Fibroblast of upper back skin (primary cell): ENCODE measurements at places on chromosomes 5 and 9.

DNA sequence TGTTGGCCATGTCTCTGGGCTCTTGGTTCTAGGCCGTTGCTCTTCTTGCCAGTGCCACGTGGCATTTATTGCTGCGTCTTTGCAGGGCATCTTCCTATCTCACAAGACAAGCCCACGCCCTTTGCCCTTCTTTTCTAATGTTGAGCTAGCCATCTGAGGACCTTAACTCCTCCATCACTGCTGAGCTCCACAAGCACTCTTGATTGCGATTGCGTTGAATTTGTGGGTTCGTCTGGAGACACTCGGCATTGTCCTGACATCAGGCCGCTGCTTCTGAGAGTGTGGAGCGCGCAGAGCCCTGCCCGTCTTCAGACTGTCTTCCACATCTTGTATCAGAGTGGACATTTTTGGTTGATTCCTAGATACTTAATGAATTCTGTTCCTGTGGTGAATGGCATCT, 14.5 kb upstream of the FCN1 start:
- no peak for DNase-seq

GRCh38 chr9:93307468-93308157, 123.7 kb downstream of the WNK2 start:
- no peak for DNase-seq

DNA sequence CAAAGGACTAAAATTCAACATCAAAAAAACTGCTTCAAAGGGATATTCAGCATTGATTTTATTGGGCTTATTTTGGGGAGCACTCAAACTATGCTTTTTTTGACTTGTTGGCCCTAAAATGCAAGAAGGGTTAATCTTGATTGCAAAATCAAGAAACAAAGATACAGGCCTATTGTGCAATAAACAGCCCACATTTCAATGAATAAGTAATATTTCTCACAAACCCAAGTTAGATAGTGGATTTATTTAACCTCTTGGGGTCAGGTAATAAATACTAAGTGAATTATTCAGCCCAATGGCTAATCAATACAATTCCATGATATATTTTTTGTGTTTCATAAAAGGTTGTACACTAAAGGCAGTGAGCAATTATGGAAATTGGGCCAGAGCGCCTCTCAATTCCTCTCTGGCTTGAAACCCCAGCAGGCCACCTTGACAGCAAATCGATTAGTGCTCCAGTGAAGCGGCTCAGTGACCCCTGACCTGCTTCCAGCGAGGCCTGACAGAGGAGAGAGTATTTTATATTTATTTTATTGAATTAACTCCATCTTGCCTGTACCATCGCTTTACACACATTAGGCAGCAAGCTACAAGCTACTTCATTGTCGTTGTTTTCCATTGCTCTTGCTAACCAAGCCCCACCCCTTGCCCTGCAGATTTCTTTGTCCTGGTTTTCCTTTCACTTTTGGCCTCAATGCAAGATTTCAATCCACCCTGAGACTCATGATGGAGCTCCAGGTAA, 65.5 kb downstream of the EBF1 start:
- DNase-seq, result no peak

DNA sequence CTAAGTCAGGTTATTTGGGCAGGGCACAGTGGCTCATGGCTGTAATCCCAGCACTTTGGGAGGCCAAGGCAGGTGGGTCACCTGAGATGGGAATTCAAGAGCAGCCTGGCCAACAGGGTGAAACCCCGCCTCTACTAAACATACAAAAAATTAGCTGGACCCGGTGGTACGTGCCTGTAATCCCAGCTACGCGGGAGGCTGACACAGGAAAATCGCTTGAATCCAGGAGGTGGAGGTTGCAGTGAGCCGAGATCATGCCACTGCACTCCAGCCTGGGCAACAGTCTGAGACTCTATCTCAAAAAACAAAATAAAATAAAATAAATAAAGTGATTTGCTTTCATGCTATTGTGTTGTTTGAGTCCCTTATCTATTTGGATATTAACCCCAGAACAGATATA, 8.2 kb upstream of the FBXW2 start:
- no peak for DNase-seq

DNA sequence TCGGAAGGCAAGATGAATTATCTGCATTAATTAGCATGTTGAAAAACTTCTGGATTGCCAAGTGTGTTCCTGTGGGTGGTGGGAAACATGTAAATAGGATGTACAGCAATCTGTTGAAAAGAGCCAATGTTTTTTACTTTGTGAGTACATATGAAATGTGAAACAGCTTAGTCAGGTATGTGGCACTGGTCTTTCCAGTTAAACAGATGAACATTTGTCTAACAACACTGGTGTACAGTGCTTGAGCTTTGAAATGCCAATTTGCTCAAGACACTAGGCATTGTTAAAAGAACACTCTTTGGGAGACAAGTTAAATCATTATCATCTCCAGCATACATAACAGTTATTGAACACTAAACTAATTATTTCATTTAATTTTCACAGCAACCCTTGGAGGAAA, 107.3 kb upstream of the SLC24A2 start:
- DNase-seq, result no peak

GRCh38 chr9:27408001-27408400, 111.1 kb upstream of the EQTN start:
- DNase-seq, result peak; percentile 64

DNA sequence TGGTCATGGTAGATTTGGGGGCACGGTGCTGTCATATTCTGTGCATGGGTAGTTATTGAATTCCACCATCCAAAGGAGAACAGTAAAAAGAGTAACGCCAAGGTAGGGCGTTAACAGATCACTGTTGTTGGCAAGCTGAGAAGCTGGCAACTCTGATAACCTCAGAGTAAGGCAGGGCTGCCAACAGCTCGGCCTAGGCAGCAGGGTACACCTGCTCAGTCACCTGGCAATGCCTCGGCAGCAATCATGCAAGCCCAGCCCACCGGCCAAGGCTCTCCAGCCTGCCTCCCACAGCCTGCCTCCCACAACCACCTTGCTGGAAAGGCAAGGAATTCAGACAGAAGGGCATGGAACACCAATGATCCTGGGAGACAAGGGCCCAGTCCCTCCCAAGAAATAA, 63.9 kb downstream of the KLHL3 start:
- no peak for DNase-seq

DNA sequence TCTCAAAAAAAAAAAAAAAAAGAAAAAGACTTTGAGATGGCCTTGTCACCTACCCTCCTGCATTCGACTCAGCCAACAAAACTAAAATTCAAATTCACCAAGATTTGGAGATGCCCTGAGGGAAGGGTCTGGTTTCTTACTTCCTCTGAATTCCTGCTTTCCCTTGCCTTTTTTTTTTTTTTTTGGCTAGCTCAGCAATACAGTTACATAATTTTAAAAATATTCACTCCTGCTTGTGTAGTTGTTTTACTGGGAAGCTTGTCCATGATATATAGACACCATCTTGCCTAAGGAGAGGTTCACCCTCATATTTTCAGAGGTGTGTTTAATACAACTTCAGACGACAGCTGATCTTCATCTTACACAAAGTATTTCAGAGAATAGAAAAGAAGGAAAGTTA, 21.3 kb upstream of the SERINC5 start:
- DNase-seq, result no peak

DNA sequence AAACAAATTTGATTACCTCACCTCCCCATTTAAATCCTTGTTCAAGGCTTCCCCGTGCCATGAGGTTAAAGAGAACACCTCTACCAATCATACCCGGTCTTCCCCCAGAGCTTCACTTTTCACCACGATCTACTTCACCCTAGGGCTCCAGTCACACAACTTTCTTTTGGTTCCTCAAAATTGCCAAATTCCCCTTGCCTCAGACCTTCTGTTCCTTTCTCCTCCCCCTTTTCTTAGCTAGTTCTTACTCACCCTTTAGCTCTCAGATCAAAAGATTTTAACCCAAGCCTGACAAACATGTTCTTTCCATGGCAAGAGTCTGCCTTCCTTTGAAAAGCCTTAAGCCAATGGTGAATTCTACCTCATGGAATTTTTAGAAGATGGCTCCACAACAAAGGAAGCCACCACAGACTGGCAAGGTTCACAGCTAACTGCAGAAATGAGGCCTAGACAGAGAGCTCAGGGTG, 56.7 kb downstream of the MAPKAP1 start:
- DNase-seq, result peak; percentile 64

DNA sequence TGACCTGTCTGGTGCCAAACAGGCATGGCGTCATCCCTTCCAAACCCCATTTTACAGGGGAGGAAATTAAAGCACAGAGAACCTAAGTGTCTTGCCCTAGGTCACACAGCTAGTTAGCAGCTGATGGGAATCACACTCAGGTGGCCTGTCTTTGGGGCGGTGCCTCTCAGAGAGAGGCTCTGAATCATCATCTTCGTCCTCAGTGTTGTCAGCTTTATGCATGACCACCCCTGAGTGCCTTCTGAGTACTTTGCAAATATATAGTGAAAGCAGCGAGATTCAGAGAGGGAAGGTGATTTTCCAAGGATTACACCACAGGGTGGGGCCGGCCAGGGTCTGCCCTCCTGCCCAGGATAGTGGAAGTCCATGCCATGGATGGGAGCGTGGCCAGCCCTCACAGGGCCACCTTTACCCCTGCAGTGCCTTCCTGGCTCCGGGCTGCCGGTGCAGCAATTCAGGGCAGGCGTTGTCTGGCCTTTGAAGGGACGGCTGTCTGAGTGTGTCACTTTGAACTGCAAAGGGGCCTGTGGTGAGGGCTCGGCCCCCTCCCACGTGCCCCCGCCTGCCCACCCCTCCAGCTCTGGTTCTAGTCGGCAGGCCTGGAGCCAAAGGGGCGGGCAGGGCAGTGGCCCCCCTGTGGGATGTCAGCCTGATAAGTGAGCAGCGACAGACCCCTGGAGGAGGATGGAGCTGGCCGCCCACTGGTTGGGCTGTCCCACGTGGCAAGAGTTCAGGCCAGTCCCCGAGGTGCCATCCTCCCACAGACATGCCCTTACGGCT, 16.9 kb downstream of the LMX1B start:
- no peak for DNase-seq

DNA sequence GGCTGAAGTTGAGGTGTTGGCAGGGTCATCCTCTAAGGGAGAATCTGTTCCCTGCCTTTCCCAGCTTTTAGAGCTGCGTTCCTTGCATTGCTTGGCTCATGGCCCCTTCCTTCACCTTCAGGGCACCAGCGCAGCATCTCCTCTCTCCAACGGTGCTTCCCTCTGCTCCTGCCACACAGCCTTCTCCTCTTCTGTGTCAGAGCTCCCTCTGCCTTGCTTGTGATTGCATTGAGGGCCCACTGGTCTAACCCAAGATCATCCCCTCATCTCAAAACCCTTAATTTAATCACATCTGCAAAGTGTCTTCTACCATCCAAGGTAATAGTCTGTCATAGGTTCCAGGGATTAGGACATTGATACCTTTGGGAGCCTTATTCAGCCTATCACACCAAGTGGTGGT, 205.7 kb upstream of the TBCA start:
- DNase-seq, result no peak

DNA sequence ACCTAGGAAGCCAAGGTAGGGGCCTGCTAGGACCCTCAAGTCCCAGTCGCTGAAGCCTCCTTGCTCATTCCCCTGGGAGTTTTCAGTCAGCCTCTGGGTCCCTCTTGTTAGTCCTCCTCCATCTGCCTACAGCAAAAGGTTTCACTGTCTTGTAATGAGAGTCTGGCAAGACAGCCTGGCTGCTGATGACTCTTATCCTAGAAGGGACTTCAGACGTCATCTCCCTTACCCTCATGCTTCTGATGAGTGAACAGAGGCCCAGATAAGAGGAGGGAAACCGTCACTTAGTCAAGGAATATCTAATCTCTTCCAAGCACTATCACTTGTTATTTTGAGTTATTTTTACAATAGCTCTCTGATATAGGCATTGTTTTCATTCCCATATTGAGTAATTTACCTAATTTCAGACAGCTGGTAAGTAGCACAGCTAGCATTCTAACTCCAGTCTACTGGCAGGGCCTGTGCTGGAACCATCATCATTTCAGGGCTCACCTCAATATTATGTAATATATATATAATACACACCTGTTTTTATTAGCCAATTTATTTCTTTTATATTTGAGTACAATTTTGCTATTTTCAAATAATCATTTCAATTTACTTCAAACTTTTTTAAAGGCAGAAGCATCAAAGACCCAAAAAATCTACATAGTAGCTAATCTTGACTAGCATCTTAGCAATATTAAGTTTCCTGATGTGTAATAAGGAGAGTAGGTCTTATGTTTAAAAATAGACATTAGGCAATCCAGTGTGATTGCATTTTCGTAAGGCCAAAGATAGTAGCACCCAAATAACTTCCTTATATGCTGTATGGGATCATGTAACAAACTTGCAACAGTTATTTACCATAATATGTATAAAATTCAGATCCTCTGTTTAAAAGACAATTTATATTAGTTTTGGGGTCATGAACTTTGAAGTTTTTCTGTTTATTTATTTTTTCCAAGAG, 7.9 kb downstream of the CMYA5 start:
- peak; percentile 13 for DNase-seq

DNA sequence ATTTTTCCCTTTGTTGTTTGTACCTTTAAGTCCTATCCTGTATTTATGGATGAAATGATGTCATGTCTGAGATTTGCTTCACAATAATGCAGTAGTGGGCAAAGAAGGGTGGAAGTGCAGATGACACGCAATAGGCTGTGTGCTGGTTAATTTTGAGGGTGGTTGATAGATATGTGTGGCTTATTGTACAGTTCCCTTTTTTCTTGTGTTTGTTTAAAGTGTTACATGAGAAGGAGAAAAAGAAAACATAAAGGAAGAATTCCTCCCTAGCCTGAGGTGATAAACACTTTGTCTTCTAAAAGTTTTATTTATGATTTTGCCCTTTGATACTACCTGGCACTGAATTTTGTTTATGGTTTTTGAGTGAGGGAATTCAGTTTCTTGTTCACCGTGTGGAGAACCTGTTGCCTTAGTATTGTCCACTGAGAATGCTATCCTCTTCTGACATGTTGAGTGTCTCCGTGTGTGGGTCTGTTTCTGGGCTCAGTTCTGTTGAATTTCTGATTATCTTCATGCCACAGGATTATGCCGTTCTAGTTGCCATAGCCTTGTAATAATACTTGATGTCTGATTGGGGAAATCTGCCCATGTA, 52.3 kb upstream of the FAM120AOS start:
- DNase-seq, result no peak

GRCh38 chr9:73200694-73201452, 49.2 kb downstream of the ANXA1 start:
- DNase-seq, result peak; percentile 24

DNA sequence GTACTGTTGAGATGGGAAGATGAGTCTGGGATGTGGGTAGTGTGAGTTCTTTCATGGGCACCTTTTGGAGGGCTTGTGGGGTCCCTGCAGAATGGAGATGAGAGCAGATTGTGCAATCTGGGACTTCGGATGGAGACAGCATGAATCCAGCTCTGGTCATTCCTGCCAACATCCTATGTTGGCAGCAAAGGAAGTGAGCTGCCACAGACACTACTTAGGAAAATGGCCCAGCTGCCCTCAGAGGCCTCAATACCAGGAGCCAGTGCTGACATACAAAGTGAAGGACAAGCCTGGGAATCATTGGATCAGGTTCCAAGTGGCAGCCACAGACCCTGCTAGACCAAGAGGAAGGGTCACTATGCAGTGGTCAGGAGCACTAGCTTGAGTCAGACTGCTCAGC, 402.8 kb downstream of the CDK5RAP2 start:
- DNase-seq, result no peak
